Peyer's patch (tissue), 4 donors: ENCODE measurements at places on chromosomes 6 and 20. TPM values are rescaled to one million over a fixed set of nuclear protein-coding genes. Genes with fewer than 3 reads are reported as not detected.

SAMD10 gene
- 14.3 TPM for total RNA-seq

TMEM244 gene
- not detected for total RNA-seq

RXRB gene
- total RNA-seq = 56.7 TPM

HRH3 gene
- total RNA-seq = 0.27 TPM

CGA gene
- not detected for total RNA-seq

MICB gene
- total RNA-seq = 7.0 TPM

PANK2 gene
- total RNA-seq = 41.6 TPM

CCDC170 gene
- total RNA-seq = 1.5 TPM

- DNase-seq = no peak
Measured at GRCh38 chr6:2496291-2496690, 250.9 kb upstream of the GMDS start.

- DNase-seq = no peak
Measured at GRCh38 chr6:133432021-133432989, 191.1 kb downstream of the EYA4 start.

DNA sequence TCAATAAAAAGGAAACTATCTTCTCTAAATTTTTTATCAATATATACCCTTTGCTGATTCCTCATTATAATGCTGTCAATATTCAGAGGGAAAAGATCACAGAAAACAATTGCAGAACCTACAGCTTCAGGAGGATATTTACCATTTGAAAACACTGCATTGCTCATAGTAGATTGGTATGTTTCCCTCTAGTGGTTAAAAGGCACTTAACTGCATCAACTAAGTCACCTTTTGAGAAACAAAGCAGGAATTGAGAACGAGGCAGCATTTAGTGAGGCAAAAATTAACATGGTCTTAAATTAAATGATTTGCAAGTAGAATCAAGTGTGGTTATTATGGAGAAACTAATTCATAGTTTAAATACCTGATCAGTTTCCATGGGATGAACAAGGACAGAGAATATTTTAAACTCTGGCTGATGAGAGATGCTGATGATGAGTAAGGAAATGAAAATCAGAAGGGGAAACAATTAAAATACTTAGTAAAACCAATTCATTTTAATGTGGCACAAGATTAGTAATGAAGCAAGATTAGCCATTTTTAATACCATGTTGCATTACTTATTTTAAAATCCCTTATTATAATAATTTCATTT, 642.1 kb downstream of the EPHA7 start:
- no peak for DNase-seq

DNA sequence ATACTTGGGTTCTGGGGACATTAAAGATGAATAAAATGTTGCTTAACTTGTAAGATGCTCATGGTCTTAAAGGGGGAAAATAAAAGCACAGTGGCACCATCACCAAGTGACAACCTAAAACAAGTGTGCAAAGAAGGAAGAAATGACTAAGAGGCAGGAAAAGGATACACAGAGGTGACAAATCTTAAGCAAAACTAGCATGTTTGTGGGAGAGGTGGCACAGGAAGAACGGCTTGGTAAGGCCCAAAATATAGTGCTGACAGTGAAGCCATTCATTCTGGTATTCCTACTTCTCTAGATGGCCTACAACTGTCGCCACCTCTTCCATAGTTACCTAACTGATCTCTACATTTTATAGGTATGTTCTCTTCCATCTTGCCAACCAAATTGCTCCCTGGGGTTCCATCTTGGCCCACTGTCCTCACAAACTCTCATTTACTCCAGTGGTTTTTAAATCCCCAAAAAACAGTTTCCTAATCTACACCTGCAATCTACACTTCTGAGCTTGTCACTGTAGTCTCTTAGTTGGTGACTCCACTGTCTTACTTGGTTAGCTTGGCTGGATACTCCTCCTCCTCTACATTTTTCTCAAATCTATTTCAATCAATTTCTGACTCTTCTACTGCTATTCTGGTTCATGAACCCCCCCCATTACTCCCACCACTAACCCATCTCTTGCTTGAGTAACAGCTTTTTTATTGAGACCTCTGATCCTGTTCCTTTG, 33.5 kb downstream of the FAM8A1 start:
- no peak for DNase-seq

DNA sequence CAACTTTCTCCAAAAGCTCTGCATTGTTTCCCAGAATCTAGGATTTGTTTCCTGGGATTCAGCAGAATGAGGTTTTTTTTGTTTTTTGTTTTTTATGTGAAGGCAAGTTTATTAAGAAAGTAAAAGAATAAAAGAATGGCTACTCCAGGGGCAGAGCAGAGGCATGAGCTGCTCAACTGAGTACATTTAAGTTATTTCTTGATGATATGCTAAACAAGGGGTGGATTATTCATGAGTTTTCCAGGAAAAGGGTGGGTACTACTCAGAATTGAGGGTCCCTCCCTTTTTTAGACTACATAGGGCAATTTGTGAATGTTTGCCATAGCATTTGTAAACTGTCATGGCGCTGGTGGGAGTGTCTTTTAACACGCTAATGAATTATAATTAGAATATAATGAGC, 292.5 kb upstream of the SGK1 start:
- no peak for DNase-seq

- no peak for DNase-seq
Measured at GRCh38 chr6:80440496-80441115, 334.1 kb downstream of the BCKDHB start.

DNA sequence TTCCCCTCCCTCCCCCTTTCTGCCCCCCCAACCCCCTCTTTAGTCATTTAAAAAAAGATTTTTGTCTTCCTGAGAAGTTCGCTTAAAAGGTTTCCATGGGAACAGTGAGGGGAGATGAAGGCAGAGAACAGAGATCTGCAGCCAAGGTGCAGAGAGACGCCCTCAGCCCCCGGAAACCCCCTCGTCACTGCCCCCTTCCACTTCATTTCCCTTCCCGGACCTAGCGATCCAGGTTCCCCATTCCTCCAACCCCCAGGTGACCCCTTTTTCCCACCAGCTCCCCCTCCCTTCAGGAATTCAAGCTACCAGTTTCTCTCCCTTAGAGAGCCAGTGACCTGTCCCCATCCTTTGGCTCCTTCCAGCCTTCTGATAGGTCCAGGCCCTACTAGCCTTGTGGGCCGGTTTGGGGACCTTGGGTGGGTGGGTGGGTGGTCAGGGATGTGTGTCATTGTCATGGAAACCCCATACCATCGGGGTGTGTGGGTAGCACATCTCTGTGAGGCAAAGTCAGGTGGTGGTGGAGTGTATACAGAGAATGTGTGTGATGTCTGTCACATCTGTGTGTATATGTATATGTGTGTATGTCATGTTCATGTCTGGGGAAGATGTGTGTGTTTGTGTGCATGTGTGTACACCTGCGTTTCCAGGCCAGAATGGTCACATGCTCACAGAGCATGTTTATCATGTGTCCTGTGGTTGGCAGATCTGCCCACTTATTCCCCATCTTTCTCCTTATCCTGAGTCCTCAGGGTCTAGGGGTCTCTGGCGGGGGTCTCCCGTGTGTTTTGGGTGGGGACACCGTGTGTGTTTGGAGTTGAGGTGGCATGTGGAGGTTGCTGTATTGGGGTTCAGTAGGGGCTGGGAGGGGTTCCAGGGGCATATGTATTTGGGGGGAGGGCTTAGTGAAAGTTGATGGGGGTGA, 7.0 kb downstream of the SYNGAP1 start:
- no peak for DNase-seq

DNA sequence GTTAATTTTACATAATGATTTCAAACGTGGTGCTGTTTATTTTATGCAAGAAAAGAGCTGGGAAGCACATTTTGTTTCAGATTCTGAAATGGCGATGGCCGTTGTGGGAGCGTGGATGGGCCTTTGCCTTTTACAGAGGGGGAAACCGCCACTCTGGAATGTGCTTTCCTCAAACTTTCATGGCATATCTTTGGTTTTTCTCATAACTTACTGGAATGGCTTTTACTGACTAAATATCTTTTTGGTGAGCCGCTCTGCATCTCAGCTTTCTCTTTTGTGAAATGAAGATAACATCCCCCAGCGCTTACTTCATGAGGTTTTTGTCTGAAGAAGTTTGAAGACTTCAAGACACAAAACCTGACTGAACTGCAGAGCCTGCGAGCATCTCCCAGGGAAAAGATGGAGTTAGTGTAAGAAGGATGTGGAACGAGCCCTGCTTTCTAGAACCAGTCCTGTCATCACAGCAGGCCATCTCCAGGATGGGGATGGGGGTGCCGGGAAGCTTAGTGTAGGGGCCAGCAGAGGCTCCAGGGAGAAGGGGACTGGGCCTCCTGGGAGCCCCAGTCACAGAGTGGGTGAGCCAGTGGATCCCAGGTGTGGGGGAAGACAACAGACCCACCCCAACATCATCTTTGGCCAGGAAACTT, 61.8 kb upstream of the TIAM2 start:
- DNase-seq = no peak

DNA sequence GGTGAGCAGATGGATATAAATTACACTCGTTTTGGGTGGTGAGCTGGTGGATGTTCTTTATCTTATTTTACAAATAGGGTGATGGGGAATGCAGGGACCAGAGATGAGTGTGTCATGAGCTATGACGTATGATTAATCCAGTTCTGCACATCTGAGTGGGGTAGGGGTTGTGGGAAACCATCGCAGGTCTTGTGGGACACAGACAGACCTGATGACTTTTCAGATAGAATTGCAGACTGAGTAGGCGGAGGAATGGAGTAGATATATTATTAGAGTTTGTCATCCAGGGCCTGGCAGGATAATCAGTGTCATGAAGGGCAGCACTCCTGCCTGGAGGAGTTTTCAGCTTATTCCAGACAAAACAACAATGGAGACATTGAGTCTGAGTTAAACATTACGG, 12.9 kb upstream of the DSP start:
- DNase-seq = no peak

DNA sequence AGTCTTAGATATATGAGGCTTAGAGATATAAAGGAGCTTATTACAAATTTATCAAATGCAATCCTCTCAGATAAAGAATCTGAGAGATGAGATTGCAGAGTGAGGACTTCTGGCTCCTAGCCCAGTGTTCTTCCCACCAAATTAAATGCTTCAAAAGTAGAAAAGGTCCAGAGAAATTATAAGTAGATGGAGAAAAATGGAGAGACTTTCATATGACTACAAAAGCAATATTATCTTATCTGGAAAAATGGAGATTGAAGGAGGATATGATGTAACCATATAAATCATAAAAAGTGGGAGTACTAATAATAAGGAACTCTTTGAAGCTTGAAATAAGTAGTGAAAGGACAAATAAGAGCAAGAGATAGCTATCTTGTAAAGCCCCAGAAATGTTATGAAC, 2.8 kb downstream of the KCTD20 start:
- no peak for DNase-seq

DNA sequence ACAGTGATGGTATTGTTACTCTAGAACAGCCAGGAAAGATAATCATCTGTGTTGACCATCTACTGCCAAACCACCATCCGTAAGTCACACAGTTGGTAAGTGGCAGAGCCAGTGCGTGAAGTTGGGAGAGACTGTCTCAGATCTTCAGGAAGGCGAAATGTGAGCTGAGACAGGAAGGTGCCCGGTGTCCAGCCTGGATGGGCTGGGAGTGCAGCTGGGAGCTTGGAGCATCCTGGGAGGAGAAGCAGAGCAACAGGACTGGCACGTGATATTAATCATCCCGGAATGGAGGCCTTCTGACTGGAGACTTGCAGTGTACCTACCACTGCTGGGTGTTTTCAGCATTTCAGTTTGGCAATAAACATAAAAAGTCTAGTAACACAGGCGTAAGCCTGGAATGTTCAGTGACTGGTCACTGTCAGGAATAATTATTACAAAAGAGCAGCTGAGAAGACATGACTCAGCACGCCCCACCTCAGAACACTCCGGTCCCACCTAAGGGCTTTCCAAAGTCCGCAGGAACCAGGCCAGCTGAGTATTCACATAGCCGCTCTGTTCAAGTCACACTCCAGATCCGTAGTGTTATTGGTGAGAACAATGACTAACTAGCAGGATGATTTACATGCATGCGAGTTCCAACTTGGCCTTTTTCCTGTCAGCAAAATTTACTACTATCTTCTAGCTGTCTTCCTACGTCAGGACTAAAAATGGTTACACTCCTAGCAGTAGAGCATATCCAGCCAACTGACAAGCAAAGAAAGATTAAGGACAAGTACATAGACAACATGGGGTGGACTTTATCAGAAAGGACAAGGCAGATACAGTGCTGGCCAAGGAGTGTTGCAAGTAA, 45.1 kb upstream of the PNRC1 start:
- DNase-seq = peak; percentile 87

- DNase-seq = no peak
Measured at GRCh38 chr20:9032758-9033157, 36.1 kb upstream of the PLCB4 start.

- DNase-seq = no peak
Measured at GRCh38 chr20:10332656-10333415, 101.2 kb downstream of the MKKS start.

DNA sequence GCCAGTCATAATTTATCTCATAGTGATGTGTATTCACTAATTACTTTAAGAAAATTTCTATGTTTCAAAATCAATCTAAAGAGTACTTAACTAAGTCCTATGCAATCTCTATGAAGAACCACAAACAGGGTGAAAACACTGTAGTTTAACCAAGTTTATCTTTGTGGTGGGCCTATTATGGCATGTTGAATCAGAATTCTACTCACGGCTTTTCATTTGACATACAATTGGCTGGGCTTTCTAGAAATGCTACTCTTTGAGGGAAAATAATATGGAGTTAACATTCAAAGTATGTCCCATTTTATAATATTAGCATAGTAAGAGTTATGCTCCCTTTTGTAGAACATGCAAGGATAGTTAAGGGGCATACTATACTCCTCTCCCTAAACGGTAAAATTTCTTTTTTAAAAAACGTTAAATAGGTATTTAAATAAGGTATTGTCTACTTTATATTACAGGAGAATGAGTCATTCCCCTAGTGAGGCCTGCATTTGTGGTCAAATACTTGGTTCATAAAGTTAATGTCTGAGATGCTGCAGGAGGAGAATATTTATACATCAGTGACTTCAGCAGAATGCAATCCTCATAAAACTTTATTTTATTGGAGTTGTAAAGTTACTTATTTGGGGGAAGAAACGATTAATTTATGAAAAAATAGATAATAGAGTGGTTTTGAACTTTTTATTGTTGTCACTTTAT, 1.8 kb downstream of the MOXD1 start:
- no peak for DNase-seq

DNA sequence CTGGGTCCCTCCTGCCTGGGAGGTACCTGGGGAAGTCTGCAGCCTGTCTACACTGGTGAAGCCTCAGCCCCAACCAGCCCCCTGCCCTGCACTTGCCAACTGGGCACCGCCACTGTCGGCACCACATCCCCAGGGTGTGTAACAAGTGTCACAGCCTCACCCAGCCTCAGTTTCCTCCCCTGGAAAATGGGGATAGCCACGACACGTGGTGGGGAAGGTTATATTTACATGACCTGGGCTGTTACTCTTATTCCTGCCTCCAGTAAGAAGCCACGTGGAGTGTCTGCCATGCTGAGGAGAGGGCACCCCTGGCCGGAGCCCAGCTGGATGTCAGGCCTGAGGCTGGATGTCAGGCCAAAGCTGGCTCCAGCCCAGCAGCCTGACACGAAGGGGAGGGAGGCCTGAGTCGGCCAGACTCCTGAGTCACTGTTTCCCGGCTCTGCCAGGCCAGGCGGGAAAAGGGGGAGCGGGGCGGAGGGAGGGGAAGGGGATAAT, 44.9 kb downstream of the SNAI1 start:
- no peak for DNase-seq

- no peak for DNase-seq
Measured at GRCh38 chr6:57423468-57423867, 106.0 kb downstream of the PRIM2 start.

- DNase-seq = peak; percentile 74
Measured at GRCh38 chr20:53642196-53643030, 48.8 kb upstream of the ZNF217 start.
